PC-9 (cell line): ENCODE measurements at places on chromosomes 3 and 15.

DNA sequence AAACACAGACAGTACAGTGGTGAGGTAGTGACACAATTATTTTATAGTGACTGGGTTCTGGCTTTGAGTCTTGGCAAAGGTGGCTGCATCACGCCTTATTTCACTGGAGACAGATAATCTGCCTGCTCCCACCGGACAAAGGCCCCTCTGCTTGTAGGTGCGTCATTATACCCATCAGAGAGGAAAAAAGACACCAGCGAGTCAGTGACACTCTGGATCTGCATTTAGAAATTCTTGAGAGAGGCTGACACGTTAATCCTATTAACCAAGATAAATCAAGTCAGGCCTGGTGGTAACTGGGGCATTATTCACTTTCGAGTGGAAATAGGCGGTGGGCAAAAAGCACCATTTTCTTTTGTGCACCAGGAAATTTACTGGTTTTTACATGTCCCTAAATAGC lies 76.2 kb downstream of the NR2F2 start:
- no peak for DNase-seq

GRCh38 chr3:134081211-134081610 lies 51.5 kb upstream of the SLCO2A1 start:
- DNase-seq = no peak

DNA sequence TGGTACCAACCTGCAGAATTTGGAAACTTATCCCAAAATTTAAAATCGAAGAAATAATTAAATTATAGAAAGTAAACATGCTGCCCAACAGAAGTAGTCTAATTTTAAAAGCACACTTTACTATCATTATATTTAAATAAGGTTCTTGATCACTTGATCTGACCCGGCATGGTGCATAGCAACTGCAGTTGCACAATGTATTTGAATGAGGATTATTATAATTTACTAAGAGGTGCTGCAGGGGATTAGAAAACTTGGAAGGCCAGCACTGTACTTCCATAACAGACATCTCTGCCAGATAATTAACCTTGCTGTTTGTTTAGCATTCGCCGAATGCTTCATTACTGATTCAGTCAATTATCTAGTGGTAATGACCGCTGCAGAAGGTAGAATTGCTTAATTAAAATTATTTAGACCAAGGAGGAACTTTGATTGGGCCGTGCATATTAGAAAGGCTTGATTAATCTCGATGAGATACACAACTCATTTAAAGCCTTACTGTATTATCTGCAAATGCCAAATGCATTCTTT lies 971.6 kb downstream of the ZPLD1 start:
- DNase-seq = no peak

GRCh38 chr3:107959550-107960154 lies 131.2 kb downstream of the CD47 start:
- no peak for DNase-seq

DNA sequence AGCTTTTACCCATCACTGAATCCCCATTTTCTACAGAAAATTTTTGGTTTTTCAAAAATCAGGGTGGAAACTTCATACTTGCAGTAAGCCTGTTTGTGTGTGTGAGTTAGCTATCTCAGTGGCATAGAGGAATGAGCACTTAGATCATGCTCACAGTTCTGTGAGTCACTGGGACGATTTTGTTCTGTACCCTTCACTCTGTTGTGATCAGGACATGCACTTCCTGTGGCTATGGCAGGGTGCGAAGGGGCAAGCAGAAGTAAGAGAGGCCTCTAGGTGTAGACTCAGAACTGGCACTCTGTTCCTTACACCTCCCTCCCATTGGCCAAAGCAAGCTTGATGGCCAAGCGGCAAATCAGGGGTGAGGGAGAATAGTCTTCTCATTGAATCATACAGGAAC lies 11.6 kb downstream of the NIPA2 start:
- DNase-seq = no peak

- DNase-seq = no peak
These were observed 39.2 kb downstream of the EPHB3 start for GRCh38 chr3:184600685-184601377.

DNA sequence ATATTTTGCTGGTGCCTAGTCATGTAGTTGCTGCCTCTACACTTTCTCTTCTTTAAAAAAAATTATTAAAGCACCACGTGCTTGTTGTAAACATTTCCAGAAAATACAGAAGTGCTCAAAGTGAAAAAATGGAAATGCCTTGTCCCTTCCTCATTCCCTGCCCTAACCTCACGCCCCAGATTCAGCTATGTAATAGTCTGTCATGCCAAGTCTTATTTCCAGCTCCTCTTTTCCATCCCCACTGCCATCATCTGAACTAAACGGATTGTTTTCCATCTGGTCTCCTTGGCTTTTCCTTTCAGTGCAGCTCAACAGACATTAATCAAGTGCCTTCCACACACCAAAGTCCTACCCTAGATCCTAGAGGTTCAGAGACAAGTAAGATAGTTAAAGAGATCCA lies 15.5 kb downstream of the ZNF774 start:
- DNase-seq = no peak

GRCh38 chr3:155572085-155572484 lies 172.8 kb downstream of the PLCH1 start:
- no peak for DNase-seq

DNA sequence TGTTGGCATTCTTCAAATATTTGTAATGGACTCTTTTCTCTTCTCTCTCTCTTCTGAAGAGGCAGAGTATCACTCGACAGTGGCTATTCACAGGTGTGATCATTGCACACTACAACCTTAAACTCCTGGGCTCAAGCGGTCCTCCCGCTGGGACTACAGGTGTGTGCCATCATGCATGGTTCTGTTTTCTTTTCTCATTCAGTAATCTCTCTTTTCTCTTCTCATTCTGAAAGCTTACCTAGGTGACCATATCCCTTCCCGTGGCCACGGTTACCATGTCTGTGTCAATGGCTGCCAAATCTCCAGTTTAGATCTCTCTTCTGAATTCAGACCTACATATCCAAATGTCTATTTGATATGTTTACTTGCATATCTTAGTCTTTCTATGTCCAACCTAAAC lies 96.3 kb downstream of the SOX2 start:
- no peak for DNase-seq

DNA sequence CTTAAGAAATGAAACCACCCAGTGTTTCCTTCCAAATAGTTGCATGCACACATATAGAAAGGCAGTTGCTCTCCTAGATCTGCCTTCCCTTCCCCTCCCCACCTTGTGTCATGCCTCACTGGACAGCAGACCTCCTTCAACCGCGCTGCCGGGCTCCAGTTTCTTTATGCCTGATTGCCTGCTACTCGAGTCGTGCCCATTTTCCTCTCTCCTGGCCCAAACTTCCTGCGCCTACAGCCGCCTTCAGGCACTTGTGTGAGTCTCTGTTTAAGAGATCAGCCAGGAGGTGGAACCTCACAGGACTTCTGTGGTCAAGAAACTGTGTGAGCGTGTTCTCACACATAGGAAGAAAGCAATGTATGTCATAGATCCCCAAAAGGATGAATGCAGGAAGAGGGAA lies 8.8 kb upstream of the FAM107A start:
- DNase-seq = no peak

DNA sequence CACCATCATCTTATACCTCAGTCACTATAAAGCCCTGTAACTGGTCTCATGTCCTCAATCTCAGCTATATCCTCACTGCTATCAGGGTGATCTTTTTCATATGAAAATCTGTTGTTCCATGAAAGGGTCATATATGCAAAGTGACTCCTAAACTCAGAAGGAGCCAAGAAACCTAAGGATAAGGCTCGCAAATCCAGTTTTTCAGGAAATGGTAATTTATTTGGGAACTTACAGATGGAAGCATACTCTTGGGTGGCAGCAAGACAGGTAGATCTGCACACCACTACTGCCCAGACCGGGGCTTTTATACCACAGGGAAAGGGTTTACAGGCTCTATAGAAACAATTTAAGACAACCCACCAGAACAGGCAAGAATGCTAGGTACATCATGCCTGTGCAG lies 272.3 kb downstream of the UBE2E2 start:
- no peak for DNase-seq

DNA sequence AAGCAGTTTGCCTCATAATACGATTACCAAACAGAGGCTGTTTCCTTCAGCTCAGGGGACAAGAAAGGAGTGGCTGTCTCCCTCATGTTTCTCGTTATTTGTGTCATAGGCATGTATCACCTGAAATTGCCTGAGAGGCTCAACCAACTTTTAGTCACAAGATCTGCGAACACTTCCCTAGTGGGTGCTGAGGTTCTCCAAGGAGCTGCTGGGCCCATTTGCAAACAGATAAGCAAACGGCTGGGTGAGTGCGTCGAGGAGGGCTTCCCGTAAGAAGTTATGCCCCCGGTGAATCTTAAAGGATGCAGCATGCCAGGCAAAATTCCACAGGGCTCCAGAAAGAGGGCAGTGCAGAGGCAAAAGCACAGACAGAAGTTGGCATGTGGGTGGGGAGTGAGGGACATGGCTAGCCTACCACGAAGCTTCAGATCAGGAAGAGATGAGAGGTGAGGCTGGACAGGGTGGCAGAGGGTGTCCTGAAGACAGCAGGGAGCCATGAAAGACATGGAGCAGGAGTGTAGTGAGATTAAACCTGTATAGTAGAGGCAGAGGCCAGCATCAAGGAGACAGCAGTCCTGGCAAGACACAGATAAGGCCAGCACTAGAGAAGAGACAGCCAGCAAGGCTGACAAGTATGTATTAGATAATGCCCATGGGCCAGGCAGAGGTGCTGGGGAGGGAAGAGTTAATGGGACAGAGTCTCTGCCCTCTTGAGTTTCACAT lies 4.0 kb upstream of the GP9 start:
- DNase-seq = no peak

- DNase-seq = no peak
These were observed 21.0 kb downstream of the ILDR1 start for GRCh38 chr3:122000936-122001605.

GRCh38 chr15:25378501-25378901 lies 60.3 kb downstream of the UBE3A start:
- DNase-seq = no peak

- DNase-seq = no peak
These were observed 379.5 kb upstream of the SEMA6D start for GRCh38 chr15:47337836-47338235.

GRCh38 chr3:78689378-78689777 lies 1078.4 kb downstream of the ROBO1 start:
- DNase-seq = no peak

- DNase-seq = no peak
These were observed 21.6 kb upstream of the SLITRK3 start for GRCh38 chr3:165217739-165218138.

DNA sequence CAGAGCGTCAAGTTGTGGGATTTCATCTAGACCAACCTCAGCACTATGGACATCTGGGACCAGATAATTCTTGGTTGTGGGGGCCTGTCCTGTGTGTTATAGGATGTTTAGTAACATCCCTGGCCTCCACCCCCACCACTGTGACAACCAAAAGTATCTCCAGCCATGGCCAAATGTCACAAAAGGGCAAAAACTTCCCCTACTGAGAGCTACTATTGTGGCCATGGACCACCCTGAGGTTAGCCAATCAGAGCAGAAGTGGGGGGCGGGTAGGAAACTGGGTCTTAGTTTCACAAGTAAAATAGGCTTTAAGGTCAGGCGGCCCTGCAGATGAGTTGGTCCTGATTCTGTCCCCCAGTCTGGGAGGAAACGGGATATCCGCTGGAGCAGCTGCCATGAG lies 25.4 kb downstream of the KIF7 start:
- no peak for DNase-seq

DNA sequence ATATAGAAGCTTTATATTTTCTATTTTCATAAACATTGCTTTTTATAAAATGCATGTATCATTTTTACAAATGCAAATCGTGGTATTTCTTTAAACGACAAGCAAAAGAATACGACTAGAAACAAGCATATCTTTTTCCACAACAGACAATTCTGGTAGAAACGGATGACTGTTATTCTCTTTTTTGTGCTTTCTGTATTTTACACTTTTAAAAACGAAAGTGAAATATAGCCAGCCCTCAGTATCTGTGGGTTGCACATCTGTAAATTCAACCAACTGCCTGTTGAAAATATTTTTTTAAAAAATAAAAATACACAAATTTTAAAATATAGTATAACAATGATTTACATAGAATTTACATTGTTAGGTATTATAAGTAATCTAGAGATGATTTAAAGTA lies 61.3 kb downstream of the PRTG start:
- no peak for DNase-seq

DNA sequence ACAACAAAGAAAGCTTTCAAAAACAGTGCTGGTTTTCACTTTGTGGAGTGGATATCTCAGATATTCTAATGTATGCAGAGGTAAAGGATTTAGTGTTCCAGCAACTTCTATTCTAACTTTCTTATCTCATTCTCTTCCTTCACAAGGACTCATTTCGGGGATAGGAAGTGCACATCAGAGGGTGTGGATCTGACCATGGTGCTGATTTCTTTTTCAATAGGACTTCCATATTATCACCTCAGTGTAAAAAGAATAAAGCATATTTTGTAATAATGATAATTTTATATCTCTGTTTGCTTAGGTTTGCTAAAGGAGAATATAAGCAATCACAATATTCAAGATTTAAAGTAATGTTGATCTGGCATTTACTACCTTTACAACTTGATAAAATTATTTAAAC lies 12.5 kb upstream of the CADM2 start:
- no peak for DNase-seq

- no peak for DNase-seq
These were observed 223.1 kb downstream of the MEIS2 start for GRCh38 chr15:36877294-36877693.

- DNase-seq = no peak
These were observed 67.3 kb upstream of the DCBLD2 start for GRCh38 chr3:98968824-98969223.

GRCh38 chr15:27479296-27480140 lies 508.5 kb downstream of the GABRG3 start:
- no peak for DNase-seq

DNA sequence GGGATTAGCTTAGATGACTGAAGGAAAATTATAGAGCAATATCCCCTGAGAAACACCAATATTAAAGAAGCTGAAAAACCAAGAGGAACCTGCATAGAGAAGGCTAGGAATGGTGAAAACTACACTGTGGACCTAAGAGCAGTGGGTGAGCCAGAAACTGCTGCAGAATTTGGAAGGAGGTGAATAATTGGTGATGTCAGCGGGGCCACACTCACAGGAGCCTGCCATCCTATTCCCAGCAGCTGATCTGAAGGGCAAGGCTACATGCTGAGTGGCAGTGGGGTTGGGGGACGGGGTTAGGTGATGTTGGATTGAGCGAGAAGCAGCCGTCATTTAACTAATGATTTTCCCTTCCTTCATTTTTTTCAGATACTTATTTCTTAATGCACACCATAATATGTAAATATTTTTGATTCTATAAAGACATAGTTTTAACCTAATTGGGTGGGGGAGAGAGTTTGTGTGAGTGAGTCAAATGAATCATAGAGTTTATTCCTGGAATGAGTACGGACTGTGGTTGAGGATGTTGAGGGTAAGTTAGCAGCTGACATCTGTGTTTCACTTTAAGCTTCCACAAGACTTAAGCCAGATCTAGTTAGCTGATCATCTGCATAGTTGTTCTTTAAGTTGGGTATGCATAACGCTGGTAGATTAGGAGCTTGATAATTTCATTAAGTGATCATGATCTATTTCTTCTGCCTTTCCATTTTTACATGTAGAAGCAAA lies 222.8 kb downstream of the PTPRG start:
- no peak for DNase-seq

GRCh38 chr3:64645243-64645642 lies 42.6 kb downstream of the ADAMTS9 start:
- DNase-seq = no peak
